ENCODE measurements at places on chromosomes 12 and 14.

GRCh38 chr12:19450362-19450761 is 11.1 kb downstream of the AEBP2 start:
- DNase-seq = no peak

GRCh38 chr12:18837505-18837904 is 99.6 kb downstream of the CAPZA3 start:
- DNase-seq = no peak

DNA sequence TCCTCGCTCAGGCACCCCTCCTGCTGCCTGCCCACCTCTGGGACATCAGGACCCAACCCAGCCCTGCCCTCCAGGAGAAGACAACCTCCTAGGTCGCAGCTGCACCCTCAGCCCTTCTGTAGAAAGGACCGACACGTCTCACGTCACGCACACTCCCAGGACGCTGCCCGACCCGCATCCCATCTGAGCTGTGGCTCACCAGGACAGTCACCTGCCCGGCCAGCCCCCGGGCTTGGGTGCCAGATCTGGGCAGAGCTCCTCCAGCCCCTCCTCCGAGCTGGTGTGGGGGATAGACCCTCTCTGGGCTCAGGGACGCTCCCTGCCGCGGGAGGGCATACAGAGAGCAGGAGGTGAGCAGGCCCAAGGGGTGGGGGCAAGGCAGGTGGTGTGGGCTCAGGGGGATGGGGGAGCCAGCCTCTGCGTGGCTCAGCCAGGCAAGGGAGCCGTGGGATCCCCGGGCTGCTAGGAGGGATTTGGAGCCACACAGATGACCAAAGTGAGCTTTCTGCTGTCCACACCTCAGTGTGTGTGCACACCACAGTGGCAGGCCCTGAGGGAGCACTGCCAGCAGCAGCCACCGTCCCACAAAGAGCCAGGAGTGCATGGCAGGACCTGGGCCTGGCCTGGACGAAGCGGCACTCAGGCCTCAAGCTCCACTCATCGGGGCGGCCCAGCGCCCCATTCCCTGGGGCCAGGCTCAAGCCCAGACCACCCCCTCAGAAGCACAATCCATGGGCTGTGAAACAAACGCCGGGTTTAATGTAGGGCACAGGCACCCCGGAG is 13.6 kb downstream of the DEGS2 start:
- no peak for DNase-seq

DNA sequence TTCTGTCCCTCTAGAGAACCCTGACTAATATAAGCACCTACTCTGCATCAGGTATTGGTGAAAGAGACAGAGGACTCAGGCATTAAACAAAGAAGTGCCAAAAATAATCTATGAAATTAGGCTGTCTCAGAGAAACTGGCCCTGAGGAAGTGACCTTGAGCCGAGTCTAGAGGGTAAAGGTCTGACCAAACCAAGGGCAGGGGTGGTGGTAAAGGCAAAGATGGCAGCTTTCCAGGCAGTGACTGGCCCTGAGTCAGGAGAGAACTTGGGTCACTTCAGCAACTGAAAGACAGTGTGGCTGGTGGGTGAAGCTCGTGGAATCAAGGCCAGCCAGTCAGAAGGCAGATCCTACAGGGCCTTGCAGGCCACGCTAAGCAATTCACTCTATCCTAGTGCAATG is 30.6 kb downstream of the CDKL1 start:
- no peak for DNase-seq

DNA sequence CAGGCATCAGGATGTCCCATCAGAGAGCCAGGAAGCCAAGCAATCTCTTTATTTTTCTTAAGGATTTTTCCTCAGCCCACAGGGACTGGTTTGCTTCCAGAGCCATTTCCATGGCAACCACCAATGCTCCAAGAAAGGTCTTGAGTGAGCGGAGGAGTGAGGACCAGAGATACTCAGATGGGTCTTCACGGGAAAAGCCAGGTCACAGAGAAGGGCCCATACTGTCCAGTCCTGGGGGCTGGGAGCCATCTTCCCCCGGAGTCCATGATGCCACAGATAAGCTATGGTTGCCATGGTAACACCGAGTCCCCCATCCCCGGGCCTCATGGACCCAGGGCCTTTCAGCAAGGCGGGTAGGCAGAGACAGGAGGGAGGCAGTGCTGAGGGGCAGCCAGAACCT is 28.6 kb downstream of the CMKLR1 start:
- no peak for DNase-seq

- no peak for DNase-seq
Observed at GRCh38 chr14:36916668-36917067, 255.0 kb downstream of the PAX9 start.

DNA sequence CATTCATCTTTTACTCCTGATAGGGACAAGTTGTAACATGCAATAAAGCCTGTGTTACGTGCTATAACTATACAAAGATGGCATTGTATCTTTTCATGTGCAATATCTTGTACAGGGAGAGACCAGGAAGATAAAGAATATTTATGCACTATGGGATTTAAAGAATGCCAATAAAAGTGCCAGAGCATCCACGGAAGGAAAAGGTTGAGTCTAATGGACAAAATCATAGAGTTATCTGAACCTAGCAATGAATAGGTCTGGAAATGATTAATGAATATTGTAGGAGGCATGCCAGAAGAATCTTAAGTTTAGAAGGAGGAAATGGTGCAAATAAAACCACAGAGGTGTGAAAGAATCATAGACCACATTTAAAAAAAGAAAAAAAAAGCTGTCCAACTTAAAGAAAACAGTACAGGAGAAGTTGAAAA is 263.9 kb downstream of the KCNC2 start:
- no peak for DNase-seq

GRCh38 chr12:68310370-68310769 is 21.8 kb downstream of the MDM1 start:
- no peak for DNase-seq

DNA sequence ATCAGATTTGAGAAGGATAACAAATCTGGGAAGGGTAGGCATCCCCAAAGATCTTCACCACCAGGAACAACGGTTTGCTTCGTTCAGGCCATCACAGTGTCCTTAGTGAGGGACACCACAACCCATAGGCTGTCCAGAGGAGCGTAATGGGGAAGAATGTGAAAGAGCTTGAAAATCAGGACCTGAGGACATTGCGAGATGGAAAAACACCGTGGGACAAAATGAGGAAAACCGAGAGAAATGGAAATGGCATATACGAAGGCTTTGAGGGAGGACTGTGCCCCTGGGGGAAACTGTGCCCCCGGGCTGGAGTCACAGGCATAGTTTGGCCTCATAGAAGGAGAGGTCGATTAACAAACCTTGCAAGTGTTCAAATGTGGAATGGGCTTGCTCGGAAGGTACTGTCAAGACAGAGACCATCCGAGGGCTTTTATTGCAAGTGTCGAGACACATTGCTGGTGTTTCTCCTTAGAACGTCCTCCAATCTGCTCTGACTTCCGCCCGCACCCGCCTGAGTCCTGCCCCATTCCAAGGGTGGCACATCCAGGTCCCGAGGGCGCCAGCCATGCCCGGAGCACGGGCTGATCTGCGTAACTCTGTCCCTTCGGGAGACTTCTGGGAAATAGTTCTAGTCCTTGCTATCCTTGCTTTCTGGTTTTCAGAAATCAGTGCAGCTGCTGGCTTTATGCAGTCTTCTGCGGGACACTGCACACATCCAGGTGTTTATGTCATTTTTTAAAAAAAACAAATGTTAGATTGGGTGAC is 885 bp upstream of the PALS1 start:
- no peak for DNase-seq

GRCh38 chr12:131910302-131911027 is 16.0 kb downstream of the ULK1 start:
- DNase-seq = no peak

DNA sequence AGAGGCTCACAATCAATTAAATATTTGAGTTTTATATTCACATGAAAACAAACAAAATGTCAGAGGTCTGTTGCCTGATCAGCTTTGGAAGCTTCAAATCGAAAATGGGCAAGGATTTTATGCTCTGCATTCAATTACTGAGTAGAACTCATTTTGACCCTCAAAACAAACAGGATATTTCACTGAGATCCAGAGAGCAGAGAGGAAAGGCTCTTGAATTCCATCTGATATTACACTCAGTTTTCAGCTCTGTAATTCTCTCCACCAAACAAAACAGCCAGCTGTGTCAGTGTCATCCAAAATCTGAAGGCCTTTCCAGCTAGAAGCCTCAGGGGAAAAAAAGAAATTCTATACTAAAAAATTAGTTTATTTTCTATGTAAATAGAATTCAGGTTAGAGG is 128.6 kb upstream of the FLRT2 start:
- no peak for DNase-seq

DNA sequence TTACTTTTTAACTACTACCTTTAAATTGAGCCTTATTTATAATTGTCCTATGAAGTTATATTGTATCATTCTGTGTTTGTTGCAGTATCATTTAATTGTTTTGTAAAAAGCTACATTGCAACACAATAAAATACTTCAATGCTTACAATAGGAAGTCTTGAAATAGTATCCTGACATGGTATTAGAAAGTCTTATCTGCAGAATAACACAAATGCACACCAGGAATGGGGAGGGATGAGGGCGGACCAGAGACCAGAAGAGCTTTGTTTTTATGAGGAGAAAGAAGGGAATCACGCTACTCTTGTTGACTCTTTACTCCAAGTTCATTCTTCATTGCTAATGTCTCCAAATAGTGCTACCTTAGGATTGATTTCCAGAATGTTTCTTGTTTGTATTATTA is 120.2 kb downstream of the MON2 start:
- DNase-seq = no peak

DNA sequence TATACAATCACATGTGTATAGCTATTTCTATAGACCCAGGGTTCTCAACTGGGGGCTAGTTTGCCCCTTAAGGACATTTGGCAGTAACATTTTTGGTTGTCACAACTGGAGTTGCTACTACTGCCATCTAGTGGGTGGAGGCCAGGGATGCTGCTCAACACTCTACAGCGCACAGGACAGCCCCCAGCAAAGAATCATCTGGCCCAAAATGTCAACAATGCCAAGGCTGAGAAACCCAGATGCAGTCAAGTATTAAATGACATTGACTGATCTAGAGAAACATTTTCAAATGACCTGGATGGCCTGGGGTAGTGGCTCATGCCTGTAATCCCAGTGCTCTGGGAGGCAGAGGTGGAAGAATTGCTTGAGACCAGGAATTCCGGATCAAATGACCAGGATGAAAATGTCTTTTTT is 5.8 kb downstream of the WSB2 start:
- DNase-seq = no peak

DNA sequence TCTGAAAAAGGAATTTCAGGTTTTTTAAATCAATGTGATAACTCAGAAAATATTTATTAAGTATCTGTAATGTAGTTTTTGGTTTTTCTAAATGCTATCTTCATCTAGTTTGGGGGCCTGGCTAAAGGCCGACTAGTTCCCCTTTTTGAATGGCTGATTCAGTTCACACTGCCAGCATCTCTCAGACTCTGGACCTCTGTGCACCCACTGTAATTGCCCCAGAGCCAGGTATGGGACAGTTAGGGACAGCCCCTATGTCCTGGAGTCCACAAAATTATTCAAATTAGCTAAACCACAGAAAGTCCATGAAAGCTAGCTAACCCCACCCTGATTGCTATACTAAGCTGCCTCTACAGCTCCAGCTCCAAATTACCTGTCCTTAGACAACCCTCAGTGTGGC is 49.1 kb upstream of the RGS6 start:
- DNase-seq = no peak

- no peak for DNase-seq
Observed at GRCh38 chr14:55610713-55611370, 30.8 kb downstream of the KTN1 start.

GRCh38 chr14:73634011-73634833 is 10.6 kb upstream of the DNAL1 start:
- no peak for DNase-seq

GRCh38 chr14:76100236-76100635 is 51.5 kb upstream of the GPATCH2L start:
- no peak for DNase-seq

DNA sequence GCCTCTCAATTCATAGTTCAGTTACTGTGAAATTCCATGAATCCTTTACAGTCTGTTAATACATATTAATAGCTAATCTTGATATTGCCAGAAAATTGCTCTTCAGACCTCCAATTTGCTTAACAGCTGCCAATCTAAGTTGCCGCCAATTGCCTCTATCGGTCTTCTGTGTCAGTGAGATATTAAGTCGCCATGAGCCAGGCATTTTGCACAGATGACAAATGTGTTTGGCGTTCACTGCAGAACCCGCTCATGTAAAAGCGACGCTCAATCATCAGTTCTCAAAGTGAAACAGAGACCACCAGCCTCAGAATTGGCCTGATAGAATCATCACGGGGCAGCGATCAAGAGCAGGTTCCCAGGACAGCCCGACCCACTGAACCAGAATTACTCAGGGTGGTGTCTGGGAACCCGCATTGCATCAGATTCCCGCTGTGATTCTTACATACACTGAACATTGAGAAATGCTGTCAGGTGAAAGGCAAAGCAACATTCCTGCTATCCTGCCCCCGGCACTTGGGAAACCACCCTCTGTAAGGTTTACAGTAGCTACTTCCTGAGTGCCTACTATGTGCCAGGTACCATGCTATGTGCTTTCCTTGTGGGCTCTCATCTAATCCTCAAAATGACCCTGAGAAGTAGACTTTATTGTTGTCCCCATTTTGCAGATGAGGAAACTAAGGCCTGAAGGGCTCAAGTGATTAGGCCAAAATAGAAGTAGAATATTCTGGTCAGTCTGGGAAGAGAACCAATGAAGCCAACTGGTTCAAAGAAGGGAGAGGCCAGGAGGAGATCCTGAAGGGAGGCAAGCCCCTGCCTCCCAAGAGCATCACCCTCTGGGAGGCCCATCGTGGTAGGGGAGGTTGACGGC is 216.4 kb downstream of the SLC41A2 start:
- DNase-seq = no peak

DNA sequence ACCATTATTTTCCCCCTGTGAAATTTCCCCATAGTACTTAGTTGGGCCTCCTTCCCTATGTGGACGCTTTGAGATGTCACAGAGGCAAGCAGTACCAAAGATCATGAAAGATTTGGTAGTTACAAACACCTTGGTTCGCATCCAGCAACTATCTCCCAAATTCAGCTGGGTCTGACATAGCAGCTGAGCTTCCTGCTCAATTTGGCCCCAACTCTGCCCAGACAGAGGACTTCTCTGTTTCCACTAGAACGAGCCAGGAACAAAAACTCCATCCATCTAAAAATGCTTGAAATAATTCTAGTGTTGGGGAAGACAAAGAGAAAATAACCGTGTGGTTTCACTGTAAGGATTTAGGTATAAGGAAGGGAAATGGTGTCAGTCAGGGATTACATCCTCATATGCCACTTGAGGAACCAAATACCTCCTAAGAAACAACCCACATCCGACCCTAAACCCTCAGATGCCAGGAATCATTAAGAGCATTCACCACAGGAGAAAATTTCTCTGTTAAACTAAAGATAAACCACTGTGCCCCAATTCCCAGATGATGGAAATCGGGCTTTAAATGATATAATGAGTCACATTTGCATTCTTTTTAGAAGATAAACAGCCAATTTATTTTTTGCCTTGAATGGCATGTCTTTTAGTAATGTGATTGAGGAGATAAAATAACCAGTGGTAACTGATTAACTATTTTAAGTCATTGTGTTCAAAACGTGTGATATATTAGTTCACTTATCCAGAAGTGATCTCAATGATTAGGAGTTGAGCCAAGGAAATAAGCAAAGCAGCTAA is 103.7 kb upstream of the IFNG-AS1 start:
- DNase-seq = no peak

DNA sequence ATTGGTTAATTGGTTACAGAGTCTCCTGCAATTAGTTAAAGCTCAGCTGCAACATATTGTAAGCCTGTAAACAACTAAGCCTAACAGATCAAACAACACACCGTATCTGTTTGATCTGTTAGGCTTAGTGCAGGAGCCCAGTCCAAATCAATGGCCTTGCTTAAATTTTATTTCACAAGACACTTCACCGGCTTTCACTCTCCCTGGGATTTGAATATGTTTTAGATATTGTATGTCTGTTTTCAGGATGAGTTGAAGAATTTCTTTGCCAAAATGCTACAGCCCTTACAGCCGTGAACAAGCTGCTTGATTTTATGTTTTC is 5.5 kb upstream of the RNASE1 start:
- no peak for DNase-seq

Data from LNCaP clone FGC (cell line).